ENCODE measurements at places on chromosomes 3 and 15.

DNA sequence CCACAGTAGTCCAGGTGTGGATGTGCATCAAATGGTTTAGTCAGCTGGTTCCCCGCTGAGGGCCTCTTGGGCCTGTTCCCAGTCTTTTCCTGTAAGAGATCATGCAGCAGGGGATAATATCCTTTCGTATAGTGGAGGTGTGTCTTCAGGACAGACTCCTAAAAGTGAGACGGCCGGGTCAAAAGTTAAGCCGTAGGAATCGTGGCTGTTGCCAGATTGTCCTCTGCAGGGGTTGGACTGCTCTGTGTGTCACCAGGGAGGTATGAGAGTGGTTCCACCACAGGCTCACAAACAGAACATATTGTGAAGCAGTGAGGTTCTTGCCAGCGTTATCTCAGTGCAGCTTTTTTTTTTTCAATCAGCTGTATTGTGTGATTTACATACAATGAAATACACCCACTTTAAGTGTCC lies 95.0 kb downstream of the VGLL4 start:
- no peak for DNase-seq

GRCh38 chr3:148493631-148494030 lies 204.1 kb upstream of the AGTR1 start:
- no peak for DNase-seq

DNA sequence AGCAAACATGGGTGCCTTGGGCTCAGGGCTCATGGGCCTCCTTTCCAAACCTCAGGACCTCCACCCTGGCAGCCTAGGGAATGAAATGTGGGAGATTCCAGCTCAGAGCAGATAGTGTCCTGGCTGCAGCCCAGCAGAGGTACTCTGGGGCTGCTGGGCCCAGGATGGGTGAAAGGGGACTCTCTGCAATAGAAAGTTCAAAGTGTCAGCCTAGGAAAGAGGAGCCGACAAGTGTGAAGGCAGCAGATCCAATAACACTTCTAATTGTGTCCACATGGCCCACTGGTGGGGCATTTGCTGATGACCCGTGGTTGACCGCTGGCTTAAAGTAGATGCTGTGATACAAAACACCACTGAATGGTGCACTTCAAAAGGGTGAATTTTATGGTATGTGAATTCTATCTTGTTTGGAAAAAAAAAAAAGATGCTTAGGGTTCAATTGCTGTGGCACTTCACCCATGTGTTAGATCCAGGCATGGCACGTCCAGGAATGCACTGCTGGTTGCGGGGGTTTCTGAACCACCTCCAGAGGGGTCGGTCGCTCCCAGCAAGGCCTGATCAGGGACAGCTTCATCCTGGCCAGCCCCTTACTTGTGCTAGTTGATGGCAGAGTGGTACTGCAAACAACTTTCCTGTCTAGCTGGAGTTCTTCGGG lies 20.9 kb downstream of the AMOTL2 start:
- DNase-seq: no peak

DNA sequence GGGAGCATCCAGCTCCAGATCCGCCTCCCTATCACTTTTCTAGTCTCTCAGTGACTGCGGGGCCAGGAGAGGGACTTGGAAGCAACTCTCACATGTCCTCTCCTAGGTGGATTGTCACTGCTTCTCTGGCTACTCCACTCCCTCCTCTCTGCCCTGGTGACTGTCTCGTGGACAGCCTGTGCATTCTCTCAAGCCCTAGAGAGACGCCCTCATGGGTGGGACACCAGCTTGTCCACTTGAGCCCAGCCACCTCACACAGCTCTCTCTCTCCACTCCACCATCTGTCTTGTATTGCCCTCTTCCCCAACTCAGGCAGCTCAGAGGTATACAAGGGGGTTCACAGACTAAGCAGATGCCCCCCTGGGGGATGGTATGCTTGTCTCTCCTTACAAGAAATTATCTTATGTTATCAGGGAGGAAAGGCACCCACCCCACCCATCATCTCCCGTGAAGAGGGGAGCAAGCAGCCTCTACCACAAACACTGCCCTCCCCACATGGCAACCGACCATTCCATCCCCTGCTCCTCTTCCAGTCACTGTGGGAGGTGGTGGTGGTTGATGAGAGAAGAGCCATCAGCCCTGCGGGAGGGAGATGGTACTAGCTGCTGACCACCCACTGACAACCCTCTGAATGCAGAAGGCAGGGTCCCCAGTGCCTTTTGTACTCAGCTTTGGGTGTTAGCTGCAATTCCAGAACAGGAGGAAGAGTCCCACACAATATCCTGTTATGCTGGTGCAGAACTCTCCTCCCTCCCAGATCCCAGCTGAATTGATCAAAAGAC lies 15.5 kb upstream of the LOXL1 start:
- no peak for DNase-seq

GRCh38 chr3:97691354-97691753 lies 73.2 kb upstream of the ARL6 start:
- no peak for DNase-seq

DNA sequence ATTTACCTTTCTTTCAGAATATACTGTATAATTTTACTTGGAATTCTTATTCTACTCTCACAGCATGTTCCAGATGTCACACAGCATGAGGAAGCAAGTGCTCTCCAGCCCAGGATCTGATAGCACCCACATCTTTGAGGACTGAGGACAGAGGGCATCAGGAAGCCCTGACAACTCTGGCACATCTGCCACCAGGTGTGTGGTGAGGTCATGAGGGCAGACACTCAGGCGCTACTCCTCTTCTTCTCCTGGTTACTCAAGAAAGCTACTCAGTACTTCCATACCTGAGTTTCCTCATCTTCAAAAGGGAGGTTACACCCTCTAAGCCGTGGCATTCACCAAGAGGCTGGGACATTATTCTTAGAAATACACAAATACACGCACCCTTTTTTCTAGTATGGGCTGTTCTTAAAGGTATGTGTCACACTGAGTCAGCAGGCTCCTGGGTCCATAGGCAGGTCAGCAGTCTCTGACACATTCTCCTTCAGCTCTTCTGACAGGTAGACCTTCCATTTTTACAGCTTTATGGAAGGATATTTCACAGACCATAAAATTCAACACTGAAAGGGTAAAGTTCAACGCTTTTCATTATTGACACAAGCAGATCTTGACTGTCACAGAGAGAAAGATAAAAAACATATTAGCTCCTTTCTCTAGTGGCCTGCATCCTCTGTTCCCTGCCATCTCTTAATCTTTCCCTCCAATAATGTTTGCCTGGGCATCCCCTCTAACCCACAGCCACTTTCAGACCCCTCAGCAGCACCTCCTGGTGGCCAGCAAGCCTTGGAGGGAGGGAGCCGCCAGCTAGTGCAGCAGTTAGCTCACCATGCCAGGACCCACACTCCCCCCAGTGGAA lies 103.2 kb upstream of the TJP1 start:
- DNase-seq: peak; percentile 28

GRCh38 chr15:91855684-91856489 lies 2.4 kb downstream of the SLCO3A1 start:
- DNase-seq: peak; percentile 34

DNA sequence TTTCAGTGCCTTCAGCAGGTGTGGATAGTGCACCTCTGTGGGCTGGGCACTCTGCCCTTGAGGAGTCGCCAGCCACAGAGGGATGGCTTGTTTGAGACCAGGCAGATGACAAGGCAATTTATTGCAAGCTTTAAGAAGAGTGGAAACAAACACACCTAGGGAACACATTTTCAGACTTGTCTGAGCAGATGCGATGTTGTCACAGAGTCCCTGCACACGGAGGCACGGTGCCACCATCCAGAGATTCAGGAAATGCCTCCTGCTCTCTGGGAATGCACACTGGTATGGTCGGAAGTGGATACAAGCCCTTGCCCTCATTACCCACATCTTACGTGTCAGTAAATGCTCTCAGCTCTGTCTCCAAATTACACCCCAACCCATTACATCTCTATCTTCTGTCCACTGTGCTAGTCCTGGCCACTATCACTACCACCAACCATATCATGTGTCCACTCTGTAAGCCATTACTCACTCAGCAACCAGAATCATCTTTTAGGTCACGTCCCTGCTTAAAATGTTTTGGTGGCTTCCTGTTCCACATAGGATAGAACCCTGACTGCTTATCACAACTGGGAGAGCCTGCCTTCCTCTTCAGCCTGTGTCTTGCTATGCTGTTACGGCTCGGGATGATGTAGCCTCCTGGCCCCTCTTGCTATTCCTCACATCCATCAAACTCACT lies 196.9 kb downstream of the SLCO3A1 start:
- DNase-seq: no peak

- no peak for DNase-seq
Measured at GRCh38 chr3:126526668-126527005, 2.7 kb downstream of the CHST13 start.

DNA sequence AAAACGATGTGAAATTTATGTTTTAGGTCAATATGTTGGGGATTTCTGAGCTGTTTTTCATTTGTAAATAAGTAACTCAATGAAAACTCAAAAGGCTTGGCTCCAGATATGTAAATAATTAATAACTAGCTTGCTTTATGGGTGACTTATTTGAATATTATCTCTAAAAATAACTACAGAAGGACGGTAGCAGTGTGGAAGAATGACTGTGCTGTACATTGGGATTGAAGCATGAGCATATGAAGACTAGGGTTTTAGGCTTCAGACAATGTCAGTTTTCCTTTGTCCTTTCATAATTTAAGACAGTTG lies 343.9 kb downstream of the GRM7 start:
- no peak for DNase-seq

DNA sequence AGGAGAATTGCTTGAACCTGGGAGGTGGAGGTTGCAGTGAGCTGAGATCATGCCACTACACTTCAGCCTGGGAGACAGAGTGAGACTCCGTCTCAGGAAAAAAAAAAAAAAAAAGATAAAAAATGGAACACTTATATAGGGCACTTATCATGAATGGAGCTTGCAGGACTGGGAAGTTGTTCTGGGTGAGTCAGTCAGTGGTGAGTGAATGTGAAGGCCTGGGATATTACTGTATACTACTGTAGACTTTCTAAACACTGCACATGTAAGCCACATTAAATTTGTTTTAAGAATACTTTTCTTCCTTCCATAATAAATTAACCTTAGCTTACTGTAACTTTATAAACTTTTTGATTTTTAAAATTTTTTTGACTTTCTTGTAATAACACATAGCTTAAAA lies 59.8 kb downstream of the SFMBT1 start:
- no peak for DNase-seq
